ENCODE measurements at places on chromosomes 7 and 10.

DNA sequence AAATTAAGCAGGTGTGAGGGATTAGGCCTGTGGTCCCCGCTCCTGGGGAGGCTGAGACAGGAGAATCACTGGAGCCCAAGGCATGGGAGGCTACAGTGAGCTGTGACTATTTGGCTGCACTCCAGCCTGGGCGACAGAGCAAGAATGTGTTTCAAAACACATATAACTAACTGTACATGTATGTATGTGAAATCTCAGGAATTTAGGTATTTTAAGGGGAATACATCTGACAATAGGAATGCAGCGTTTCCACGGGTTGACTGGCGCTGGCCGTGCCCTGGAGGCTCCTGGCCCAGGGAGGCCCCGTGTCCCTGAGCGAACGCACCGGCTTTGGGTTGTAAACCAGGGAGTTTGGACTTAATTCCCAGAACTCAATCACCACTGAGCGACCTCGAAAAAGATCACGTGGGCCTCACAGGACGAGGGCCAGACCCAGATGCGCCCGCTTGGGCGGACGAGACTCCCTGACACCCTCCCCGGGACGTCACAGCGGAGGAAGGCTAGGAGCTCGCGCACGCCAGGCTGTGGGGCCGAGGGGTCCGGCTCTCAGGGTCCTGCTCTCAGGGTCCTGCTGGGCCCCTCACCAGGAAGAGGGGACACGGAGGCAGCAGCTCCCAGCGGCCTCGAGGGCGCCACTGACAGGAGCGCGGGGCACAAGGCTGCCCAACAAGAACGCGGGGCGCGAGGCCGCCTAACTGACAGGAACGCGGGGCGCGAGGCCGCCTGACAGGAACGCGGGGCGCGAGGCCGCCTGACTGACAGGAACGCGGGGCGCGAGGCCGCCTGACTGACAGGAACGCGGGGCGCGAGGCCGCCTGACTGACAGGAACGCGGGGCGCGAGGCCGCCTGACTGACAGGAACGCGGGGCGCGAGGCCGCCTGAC is 18.4 kb downstream of the PTPRN2 start:
- no peak for DNase-seq

GRCh38 chr10:132516771-132517725 is 20.5 kb upstream of the INPP5A start:
- DNase-seq = no peak

GRCh38 chr10:44033008-44033407 is 351.9 kb downstream of the CXCL12 start:
- no peak for DNase-seq

DNA sequence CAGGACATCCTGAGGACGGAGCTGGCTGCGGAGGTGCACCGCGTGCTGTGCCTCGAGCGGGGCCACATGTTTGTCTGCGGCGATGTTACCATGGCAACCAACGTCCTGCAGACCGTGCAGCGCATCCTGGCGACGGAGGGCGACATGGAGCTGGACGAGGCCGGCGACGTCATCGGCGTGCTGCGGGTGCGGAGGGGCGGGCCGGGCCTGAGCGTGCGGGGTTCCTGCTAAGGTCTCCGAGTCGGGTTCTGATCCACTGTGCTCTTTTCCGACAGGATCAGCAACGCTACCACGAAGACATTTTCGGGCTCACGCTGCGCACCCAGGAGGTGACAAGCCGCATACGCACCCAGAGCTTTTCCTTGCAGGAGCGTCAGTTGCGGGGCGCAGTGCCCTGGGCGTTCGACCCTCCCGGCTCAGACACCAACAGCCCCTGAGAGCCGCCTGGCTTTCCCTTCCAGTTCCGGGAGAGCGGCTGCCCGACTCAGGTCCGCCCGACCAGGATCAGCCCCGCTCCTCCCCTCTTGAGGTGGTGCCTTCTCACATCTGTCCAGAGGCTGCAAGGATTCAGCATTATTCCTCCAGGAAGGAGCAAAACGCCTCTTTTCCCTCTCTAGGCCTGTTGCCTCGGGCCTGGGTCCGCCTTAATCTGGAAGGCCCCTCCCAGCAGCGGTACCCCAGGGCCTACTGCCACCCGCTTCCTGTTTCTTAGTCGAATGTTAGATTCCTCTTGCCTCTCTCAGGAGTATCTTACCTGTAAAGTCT is 10.4 kb downstream of the ATG9B start:
- DNase-seq = peak; percentile 73

- no peak for DNase-seq
These were observed 34.8 kb upstream of the ZMIZ2 start for GRCh38 chr7:44713680-44714335.
